ENCODE measurements at places on chromosomes 1 and 21.

DNA sequence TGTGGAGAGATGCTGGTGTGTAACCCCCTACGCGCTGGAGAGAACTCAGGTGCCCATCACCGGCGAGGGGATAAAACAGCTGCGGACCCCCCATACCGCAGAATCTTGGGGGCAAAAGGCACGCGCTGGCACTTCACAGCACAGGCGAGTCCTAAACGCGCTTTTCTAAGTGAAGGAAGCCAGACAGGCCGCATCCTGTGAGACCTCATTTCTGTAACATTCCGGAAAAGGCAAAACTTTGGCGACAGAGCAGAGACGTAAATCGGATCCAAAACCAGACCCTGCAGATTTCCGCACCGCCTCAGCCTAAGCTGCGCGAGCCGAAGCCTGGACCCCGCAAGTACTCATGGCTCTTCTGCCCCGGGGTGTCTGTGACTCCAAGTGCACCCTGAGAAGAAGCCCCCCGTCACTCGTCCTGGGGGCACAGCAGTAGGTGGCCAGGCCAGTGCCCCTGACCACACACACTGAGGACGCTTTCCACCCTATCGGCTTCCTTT is 60.9 kb downstream of the SLX9 start:
- no peak for DNase-seq

GRCh38 chr1:232473324-232473723 is 156.6 kb downstream of the SIPA1L2 start:
- DNase-seq, result no peak

GRCh38 chr1:35915693-35916092 is 15.2 kb upstream of the AGO3 start:
- DNase-seq, result no peak

DNA sequence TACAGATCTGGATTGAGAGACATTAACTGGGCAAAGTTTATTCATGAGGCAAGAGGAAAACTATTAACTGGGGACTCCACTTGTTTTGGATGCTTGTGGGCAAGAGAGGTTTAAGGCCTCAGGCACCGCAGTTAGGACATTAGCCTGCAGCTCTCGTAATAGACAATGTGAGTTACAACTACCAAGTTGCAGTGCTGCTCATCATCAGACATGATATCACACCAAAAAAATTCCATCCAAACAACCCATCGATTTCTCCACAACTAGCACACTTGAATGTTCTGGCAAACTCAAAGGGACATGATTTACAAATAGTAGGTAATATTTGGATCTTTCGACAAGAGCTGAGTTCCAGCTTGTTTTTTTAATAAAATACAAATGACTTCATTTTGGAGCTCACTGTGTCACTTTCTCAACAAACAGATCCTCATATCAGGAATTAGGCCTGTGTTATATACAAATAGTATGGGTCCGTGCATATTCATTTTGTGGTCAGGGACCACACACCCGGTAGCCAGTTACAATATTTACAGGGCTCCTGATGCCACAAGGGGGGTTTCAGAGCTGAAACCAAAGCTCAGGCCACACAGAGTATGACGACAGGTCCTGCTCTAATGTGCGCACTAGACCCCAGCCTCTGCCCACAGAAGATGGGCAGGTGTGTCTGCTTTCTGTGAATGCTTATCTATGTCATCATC is 128.0 kb downstream of the TGFBR3 start:
- peak; percentile 42 for DNase-seq

DNA sequence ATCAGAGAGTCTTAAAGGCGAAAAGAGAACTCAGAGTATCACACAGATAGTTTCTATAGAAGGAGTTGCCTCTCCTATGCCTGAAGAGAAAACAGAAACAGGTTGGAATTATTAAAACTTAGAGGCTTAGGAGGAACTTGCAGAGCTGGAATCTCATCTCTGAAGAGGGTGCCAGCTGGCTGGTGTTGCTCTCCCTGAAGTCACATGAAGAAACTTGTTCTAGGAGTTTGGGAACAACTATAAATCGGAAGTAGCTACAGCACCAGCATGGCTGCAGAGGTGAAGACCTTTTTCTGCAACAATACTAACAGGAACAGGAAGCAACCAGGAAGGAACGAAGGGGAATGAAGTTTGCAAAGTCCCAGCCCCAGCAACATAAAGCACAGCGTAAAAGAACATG is 35.8 kb downstream of the FMO3 start:
- no peak for DNase-seq

GRCh38 chr1:92748138-92748537 is 36.8 kb downstream of the EVI5 start:
- DNase-seq, result no peak

GRCh38 chr1:43549921-43550597 is 19.4 kb downstream of the PTPRF start:
- DNase-seq, result no peak

GRCh38 chr1:110726755-110727154 is 52.0 kb upstream of the KCNA3 start:
- DNase-seq, result no peak

- no peak for DNase-seq
Observed at GRCh38 chr1:30668024-30668423, 55.4 kb downstream of the MATN1 start.

- DNase-seq, result no peak
Observed at GRCh38 chr1:154626456-154627256, 18.7 kb upstream of the ADAR start.

DNA sequence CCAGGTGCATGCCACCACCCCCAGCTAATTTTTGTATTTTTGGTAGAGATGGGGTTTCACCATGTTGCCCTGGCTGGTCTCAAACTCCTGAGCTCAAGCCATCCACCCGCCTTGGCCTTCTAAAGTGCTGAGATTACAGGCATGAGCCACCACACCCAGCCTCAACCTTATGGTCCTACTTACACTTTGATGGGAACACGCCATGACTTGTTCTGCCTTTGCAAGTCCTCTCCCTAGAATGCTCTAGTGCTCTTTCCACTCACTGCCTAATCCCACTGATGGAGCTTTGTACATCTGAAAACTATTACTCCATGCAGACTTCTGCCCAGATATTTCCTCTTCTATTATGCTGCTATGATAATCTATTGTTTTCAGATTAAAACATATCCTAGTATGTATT is 174.3 kb downstream of the DAB1 start:
- no peak for DNase-seq

DNA sequence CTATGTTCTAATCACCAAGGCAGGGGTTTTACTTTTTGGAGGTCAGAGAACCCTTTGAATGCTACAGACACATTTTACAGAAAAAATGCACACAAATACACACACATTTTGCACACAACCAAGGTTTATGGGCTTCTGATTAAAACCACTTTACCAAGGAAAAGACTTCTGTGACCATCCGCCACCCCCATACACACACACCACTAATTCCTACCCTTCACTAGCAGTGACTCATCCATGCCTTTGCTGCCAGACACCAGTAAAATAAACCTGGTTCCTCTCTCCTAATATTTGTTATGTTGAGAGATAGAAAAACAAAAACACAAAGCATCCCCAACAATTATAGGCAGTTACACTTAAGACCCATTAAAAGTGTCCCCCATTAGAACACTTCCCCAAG is 12.9 kb downstream of the PIGM start:
- DNase-seq, result no peak

Measured in AG09319 (cell line).